Activated naive CD4-positive, alpha-beta T cell treated with Interleukin-2 at 50 U/mL for 16 hours (primary cell): ENCODE measurements at places on chromosomes 11 and 22.

- no peak for DNase-seq
These were observed 6.8 kb downstream of the SLN start for GRCh38 chr11:107705027-107705426.

GRCh38 chr22:44676441-44677352, 25.3 kb upstream of the PRR5 start:
- DNase-seq = no peak

GRCh38 chr22:32591620-32592019, 117.0 kb downstream of the FBXO7 start:
- DNase-seq = no peak

DNA sequence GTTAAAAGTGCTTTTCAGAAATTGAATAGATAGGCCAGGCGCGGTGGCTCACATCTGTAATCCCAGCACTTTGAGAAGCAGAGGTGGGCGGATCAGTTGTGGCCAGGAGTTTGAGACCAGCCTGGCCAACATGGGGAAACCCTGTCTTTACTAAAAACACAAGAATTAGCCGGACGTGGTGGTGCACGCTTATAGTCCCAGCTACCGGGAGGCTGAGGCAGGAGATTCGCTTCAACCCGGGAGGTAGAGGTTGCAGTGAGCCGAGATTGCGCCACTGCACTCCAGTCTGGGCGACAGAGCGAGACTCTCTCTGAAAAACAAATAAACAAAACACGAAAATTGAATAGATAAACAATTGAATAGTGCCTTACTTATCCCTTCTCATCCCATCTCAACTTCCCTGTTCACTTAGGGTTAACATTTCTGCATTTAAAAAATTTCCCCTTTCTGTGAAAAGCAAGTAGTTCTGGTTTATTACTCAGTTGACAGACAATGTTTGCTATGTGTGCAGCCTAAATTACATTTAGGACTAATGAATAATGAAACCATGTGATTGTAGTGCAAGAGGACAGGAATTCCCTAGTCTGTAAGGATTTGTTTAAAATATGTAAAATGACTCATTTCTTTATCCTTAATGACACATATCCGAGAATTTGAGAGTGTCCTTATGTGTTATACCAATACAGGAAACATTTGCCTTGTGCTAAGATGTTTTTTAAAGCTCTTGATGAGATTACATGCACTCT, 6.0 kb downstream of the RNF169 start:
- no peak for DNase-seq

DNA sequence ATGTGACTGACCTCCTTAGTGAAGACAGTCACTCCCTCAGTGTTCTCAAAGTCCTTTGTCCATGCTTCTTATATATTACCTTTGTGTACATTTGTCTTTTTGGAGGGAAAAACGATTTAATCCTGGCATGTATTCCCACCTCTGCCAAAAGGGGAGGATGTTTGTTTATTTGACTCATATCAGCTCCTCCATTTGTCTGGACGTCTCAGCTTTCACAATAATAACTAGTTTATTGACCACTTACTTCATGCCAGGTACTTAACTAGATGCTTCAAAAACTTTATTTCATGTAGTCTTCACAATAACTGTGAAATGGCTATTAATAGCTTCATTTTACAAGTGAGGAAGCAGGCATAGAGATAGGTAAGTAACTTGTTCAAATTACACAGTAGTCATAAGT, 5.3 kb downstream of the TBCEL start:
- no peak for DNase-seq

- DNase-seq = no peak
These were observed 6.0 kb downstream of the SPTBN2 start for GRCh38 chr11:66722745-66723651.

DNA sequence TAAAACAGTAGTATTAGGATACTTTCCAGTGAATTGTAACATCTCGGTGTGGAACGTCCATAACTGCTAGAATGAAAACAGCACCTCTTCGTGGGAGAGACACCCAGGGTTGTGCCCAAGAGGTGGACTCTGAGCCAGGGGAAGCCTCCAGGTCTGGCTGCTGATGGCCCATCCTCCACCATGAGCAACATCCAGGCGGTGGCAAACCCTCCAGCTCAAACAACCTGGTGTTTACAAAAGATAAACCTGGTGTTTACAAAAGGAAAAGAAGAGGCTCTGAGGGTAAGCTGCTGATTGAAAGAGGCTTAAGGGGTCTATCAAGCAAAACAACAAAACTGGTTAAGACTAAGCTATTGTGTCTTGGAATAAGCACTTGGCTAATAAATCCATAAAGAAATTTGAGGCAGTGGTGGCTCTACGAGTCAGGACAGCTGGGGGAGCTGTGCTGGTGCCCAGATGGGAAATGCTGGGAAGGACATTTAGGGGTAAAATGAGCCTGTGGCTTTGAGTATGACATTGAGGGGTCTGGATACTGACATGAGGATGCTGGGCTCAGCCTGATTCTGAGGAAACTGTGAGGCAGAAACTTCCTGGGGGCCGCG, 909.0 kb downstream of the BRD1 start:
- no peak for DNase-seq

GRCh38 chr11:60500276-60500910, 7.8 kb downstream of the MS4A12 start:
- no peak for DNase-seq

DNA sequence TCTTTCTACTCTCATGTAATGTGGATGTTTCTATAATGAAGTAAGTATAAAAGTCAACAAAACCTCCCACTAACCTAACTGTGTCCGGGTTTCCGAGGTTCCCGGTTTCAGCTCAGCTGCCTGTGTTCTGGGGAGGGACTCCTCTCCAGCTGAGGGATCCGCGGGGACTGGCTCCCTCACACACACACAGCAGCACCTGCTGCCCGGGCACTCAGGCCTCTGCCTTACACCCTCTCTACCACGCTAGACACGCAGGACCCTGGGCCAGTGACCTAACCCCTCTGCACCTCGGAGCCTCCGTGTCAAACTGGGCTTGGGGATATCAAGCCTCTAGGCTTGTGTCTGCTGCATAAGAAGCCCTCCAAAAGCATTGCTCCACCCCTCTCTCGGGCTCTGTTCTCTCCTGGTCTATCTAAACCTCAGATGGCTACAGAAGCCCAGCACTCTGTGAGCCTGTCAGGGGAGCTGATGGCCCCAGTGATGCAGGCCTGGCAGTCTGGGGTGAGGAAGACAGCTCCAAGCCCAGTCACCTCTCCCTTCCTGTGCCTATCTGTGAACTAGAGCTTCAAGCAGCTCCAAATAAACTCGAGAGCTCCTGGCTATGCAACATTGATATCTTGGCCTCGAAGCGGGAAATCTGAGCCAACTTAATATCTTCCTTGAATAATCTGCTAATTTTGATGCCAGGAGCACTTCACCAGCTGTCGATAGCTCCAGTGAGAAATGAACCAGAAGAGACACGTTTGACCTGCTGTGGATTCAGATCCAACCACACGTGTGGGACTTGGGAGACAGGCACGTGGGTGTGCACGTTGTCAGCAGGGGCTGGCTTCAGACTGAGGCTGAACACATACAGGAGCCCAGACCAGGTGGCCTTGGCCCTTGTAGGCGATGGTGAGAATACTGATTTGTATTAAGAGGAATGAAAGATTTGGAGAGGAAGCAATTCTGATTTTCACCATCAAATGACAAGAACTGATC, 232.7 kb upstream of the B3GAT1 start:
- no peak for DNase-seq

GRCh38 chr11:39174965-39175364, 2284.5 kb downstream of the LRRC4C start:
- DNase-seq = no peak

- DNase-seq = no peak
These were observed 55.3 kb downstream of the TRMU start for GRCh38 chr22:46390652-46391301.

DNA sequence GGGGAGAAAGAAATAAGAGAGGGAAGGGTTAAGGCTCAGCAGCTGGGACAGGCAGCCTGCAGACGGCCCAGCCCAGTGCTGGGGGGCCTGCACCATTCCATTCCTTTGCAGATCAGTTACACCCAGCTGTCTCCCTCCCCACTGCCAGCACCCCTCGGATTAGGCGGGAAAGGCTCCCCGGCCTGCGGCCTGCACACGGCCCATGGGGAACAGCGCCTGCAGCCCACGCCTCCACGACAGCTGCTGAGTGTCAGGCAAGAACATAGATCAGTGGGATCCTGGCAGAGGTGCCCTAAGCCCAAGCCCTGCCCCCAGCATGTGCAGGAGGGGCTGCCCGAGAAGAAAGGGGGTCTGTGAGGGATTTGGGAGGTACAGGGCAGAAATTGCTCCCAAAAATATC, 65.8 kb upstream of the MYOD1 start:
- no peak for DNase-seq

GRCh38 chr11:83073884-83074283, 2.2 kb upstream of the RAB30 start:
- DNase-seq = no peak

- DNase-seq = no peak
These were observed 17.6 kb upstream of the PRSS23 start for GRCh38 chr11:86782742-86783141.

DNA sequence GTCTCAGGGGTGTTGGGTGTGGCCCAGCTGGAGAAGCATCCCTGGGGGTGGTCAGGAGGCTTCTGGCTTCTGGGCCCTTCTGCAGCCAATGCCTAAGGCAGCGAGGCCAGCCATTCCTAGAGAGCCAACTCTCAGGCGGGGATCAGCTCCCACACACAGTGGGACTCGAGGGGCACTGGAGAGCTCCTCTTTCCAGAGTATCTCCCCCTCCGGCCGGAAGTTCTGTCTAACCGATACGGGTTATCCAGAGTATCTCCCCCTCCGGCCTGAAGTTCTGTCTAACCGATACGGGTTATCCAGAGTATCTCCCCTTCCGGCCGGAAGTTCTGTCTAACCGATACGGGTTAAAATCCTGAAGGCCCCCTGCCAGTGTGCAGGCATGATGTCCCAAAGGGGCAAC, 71.2 kb upstream of the B3GAT1 start:
- no peak for DNase-seq
